ENCODE measurements at places on chromosomes 16 and 17.

GRCh38 chr16:86512860-86513470 is 2.6 kb downstream of the FOXF1 start:
- no peak for DNase-seq

GRCh38 chr17:8124350-8125153 is 646 bp upstream of the HES7 start:
- no peak for DNase-seq

GRCh38 chr17:71633391-71633849 is 487.4 kb upstream of the SOX9 start:
- no peak for DNase-seq

- DNase-seq: no peak
These were observed 494.6 kb downstream of the CDH11 start for GRCh38 chr16:64627288-64627687.

DNA sequence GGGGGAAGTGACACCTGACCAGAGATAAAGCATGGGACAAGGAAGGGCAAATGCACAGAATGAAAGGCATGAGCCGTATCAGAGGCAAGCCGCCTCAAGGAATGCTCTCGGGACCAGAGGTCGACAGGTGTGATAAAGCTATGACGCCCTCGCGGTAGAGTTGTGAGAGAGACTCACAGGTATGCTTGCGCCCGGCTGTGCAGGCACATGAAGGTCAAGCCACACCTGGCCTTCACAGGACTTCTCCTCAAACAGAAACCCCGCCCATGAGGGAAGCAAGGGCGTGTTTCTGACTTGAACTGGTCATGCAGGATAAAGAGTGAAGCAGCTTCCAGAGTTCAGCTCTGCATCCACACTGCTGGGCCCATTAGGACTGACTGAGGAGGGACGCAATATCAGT is 7.8 kb downstream of the NCBP3 start:
- DNase-seq: no peak

Measured in stimulated activated CD4-positive, alpha-beta T cell treated with anti-CD3 and anti-CD28 coated beads, Interleukin-12 subunit alpha, Interleukin-12 subunit beta, amount 100 ng/mL, for 48 hours (primary cell).